ENCODE measurements at places on chromosomes 13 and 19.

DNA sequence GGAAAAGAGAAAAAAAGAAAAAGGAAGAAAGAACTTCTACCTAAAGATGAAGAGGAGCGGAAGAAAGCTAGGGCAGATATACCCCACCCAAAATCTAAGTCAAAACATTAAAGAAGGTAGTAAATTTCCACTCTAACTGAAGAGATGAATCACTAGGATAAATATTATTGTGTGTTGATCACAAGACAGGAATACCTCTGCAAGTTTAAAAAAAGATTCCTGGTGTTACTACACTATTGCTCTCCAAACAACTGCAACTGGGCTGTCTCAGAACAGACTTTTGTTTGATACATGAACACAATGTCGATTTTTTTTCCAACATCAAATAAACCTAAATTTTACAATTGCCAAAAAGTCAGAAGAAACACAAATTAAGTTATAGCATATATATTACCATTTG lies 6.8 kb downstream of the HSPH1 start:
- no peak for DNase-seq

DNA sequence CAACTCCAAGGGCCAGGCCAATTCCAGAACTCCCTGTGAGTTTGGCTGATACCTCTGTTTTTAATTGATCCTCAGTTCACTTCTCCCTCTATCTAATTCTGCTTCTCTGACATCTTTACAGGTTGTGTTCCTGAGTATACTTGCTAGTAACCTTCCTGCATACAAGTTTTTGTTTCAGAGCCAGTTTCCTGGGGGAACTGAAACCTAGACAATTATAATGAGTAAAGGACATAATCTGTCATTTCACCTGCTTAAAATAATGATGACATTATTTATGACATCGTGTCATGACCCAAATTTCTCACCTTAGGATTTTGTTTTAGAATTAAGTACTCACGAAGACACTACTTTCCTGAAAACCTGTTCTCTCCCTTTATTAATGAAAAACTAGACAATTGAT lies 12.5 kb upstream of the MYCBP2 start:
- no peak for DNase-seq

GRCh38 chr19:29624489-29625185 lies 18.6 kb downstream of the POP4 start:
- no peak for DNase-seq

- DNase-seq: no peak
Observed at GRCh38 chr19:5595129-5595528, 27.4 kb upstream of the TINCR start.

- DNase-seq: no peak
Observed at GRCh38 chr13:97385146-97385545, 48.8 kb upstream of the RAP2A start.

DNA sequence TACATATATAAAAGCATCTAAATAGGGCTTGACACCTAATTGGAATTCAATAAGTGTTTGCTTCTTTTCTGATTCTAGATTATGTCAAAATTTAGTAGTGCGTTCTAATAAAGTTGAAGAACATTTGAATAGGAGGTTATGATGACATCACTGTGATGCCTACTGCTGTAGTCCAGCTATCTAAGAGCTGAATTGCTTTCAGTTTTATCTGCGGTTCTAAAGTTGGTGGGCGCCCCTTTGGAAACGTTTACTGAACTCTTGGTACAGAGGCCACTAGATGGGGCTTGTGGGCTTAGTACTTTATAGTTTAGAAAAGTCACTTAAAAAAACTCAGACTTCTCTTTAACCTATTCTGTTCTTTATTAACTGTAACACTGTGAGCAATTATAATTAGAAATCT lies 776.9 kb downstream of the GPC5 start:
- DNase-seq: peak; percentile 69

GRCh38 chr19:50039968-50040367 lies 14.2 kb downstream of the ZNF473 start:
- DNase-seq: no peak

GRCh38 chr19:13302526-13303270 lies 152.5 kb downstream of the IER2 start:
- DNase-seq: no peak

- DNase-seq: no peak
Observed at GRCh38 chr13:52026246-52026626, 1.7 kb downstream of the UTP14C start.

GRCh38 chr19:53906211-53907192 lies 2.6 kb upstream of the CACNG7 start:
- DNase-seq: no peak

DNA sequence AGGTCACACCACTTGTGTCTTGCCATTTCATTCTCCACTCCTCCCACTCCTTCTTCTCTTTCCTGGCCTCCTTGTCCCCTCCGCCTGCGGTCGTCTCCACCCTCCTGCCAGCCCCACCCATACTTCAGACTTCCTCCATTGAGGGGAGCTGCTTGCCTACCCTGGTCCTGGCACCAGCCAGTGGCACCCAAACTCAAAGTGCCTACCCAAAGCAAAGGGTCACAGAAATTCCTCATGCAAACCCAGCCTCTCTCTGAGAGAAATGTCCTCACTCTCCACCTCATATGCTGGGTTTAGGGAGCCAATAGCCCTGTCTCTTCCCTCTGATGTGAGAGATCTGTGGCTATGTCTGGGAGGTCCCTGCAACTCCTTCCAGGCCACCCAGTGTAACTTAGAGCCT lies 109.6 kb downstream of the TEX26 start:
- no peak for DNase-seq

- no peak for DNase-seq
Observed at GRCh38 chr19:57506163-57506562, 6.4 kb downstream of the ZNF773 start.

All from umbilical cord (tissue), 2 donors.